GM18507 (cell line): ENCODE measurements at places on chromosomes 2 and 18.

- no peak for DNase-seq
Measured at GRCh38 chr18:57559314-57559713, 27.2 kb downstream of the FECH start.

DNA sequence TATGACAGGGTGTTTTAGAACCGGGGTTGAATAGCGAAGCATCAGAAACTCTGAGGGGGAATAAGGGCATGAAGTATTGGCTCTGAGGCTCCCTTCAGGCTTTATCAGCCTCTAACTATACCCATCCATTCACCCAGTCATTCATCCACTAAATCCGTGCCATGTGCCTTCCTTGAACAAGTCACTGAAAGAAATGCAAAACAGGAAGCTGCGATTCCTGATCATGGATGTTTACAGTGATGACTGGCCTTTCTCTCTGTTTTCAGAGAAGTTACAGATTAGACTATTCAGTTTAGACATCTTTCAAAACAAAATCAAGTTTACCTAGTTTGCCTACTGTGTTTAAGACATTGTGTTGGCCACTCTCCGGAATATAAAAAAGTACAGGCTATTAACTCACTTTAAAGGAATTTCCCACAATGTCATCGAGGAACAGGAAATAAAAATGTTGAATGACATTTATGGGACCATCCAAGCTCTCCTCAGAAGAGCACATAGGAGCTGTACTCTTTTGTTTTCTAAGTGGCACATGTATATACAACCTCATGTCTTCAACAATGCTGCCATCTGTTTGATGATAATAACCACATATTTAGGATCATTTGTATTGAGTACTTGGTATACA, 43.8 kb upstream of the SLC14A1 start:
- DNase-seq = no peak

- no peak for DNase-seq
Measured at GRCh38 chr2:61786876-61787275, 67.0 kb downstream of the FAM161A start.

DNA sequence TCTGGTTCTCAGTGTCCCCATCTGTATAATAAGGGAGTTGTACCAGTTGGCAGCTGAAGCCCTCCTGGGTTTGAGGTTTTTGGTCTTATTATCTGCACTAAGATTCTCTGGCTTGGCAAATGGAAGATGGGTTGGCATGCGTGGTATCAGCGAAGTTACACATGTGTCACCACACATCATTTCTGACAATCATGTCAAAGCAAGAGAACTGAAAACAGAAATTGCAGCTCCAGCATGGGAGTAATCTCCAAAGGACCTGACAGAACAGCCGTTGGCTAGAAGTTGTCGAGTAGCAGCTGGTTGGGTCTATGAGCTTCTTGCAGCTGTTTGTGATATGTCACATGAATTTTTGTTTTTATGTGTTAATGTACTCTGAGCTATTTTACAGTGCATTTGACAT, 317.4 kb downstream of the SLC4A3 start:
- no peak for DNase-seq

GRCh38 chr2:127064642-127065250, 42.2 kb downstream of the BIN1 start:
- DNase-seq = peak; percentile 80

DNA sequence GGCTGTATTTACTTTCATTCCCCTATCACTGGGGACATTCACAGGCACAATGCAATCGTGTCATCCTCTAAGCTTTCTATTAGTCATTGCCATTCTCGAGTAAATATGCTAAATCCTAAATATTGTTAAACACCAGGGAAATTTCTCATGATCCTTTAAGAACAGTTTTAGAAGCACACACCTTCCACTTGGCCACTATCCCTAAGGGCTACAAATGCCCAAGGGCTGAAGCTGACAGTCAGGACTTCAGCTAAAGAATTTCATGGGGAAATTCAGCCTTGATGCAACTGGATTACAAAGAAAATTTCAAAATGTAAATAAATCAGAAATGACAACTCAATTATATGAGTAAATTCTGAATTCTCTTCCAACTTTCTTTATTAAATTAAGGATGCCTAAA, 163.1 kb upstream of the PID1 start:
- no peak for DNase-seq

DNA sequence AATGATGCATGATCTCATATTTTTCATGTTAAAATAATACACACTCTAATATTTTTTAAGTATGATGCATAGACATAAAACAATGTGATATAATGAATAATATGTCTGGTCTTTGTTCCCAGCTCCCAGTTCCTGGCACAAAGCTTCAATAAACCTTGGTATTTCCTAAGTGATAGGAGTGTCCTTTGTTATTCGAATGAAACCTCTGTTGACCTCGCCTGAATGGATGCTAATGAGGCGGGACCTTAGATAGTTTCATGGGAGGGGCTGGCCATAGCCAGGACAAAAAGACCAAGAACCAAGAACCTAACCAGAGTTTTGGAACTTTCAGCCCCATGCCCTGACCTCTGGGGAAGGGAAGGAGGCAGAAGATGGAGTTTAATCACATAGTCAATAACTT, 257.7 kb upstream of the COPS8 start:
- no peak for DNase-seq

DNA sequence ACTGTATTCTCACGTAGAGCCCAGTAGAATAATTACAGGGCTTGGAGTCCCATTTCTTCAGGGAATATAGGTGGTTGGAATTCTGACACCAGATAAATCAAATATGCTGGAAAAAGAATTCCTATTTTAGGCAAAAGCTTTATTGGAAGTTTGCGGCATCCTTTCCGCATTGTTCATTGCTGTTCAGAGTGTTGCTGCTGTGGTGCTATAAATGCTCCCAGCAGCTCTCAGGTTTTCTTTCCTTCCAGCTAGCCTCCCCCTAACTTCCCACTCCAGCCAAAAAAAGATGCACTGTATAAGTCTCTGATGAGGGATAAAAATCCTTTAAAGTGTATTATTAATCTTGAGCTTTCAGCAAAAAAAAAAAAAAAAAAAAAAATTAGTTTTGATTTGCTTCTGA, 25.5 kb upstream of the POLR1B start:
- DNase-seq = no peak

GRCh38 chr2:187057466-187057865, 208.5 kb upstream of the ZSWIM2 start:
- no peak for DNase-seq

DNA sequence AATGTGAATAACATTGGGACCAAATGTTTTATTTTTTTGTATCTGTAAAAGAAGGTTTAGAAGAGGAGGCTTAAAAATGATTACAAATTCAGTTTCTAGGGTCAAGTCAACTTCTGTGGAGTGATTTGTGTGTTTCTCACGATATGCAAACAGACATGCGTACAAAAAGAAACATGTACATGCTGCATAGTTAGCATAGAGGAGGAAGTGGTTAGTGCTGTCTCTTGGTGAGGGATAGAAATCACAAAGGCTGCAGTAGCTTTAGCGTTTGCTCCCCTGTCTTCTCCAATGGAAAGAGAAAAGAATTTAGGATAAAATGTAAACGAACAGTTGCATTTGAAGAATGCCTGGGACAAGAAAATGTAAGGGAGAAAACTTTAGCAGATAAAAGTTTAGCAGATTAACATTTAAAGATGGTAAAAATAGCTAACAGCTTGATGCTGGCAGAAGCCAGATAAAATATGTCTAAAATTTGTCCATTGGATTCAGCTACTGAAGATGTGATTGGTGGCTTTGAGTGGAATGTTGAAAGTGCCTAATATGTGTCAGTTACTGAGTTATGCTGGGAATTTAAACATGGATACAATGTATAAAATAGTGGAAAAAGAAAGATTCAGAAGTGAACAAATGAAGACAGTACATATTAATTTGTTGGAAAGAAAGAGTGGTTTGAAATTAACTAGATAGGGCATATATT, 44.9 kb downstream of the MALT1 start:
- DNase-seq = peak; percentile 3

DNA sequence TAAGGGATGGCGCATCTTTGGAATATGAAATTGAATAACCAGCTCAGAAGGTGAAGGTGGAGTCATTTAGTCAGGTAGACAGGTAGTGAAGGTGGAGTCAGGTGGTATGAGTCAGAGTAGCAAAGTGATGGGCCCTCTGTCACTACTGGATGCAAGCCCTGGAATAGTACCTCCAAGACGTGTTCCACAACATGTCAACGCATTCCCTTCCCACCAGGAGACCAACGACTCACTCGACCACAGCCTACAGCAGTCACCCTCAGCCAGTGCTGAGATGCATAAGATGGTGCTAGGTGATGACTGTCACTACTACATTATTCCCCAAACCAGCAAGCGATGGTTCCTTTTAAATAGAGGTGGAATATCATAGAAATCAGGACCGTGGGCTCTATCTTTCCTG, 6.8 kb downstream of the CPLX4 start:
- no peak for DNase-seq

DNA sequence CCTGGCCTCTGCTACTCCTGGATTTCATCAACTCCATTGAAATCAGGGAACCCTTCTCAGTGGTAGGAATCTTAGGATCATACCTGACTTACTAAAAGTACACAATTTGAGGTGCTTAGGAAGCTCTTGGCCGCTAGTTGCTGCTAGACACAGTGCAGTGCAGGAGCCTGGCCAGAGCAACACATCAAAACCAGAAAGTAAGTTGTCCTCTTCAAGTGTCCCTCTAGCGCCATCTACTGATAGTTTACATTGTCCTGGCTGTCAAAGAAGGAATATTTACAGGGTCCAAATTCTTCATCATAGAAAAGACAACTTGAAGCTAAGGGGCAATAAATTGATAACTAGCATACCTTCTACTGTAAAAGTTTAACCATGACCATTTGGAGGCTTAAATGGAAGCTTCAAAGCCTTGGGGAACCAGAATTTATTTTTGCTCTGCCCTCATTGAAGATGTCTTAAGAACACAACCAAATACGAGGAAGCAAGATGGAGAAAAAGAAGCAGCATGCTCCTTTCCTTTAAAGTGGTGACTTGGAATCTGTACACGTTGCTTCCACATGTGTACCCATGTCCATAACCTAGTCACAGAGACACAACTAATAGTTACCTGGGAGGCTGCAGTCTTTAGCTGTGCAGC, 889.1 kb upstream of the GCFC2 start:
- DNase-seq = peak; percentile 5

DNA sequence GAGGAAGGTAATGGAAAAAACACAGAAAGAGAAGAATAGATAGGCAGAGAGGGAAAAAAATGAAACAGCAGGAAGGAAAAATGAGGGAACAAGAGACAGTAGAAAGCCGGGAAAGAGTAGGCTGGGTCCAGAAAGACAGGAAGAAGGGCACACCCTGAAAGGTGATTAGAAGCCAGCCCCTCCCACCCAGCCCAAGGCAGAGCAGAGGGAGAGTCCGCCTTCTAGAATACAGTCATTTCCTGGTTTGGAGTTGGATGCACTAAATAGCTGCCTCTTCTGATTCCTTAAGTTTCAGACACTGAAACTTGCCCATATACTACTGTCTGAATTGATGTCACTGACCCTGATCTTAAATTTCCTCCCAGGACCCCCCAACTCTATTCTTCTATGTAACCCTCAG, 17.9 kb upstream of the DSG3 start:
- no peak for DNase-seq
